Fibroblast of skin of right quadriceps (primary cell): ENCODE measurements at places on chromosomes 1 and 21.

- DNase-seq = no peak
These were observed 163.5 kb downstream of the PLXNA2 start for GRCh38 chr1:208080396-208081286.

GRCh38 chr21:43303275-43304178 lies 123.4 kb downstream of the SIK1 start:
- no peak for DNase-seq

DNA sequence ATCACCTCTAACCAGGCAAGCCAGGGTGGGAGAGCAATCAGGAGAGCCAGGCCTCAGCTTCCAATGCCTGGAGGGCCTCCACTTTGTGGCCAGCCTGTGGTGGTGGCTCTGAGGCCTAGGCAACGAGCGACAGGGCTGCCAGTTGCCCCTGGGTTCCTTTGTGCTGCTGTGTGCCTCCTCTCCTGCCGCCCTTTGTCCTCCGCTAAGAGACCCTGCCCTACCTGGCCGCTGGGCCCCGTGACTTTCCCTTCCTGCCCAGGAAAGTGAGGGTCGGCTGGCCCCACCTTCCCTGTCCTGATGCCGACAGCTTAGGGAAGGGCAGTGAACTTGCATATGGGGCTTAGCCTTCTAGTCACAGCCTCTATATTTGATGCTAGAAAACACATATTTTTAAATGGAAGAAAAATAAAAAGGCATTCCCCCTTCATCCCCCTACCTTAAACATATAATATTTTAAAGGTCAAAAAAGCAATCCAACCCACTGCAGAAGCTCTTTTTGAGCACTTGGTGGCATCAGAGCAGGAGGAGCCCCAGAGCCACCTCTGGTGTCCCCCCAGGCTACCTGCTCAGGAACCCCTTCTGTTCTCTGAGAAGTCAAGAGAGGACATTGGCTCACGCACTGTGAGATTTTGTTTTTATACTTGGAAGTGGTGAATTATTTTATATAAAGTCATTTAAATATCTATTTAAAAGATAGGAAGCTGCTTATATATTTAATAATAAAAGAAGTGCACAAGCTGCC lies 19.8 kb downstream of the CSF1 start:
- DNase-seq = no peak

DNA sequence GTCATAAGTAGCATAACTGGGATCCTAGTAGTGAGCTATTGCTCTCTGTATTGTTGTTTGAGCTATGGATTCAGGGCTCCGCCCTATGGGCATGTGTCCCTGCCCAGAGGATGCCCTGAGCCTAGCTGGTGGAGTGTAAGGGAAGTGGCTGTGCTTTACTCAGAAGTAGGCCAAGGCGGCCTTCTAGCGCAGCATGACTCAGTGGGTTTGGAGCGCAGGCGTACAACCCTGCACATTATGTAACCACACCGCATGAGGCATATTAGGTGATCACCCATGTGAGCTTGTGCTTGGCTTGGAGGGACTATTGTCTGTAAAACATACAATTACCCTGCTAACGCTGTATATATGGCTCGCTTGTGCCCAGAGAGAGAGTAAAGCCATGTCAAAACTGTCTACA lies 11.1 kb upstream of the UBE2U start:
- no peak for DNase-seq

- DNase-seq = no peak
These were observed 165.8 kb downstream of the GIPC2 start for GRCh38 chr1:78211483-78212092.

DNA sequence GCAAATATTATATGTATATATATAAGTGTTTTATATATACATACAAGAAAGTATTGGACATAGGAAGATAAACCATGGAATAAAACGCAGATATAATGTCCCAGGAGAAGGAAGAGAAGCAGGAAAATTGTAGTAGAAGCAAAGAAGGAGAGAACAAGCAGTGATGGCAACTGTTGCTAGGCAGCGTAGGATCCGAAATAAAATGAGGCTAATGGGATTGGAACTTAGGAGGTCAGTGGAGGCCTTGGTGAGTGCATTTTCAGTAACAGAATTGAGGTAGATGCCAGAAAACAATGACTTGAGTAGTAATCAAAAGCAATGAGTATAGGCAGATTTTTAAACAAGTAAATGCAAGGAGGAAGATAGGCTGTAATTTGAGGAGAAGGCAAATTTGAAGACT lies 265.8 kb downstream of the LRRC7 start:
- no peak for DNase-seq

GRCh38 chr1:47511825-47512224 lies 74.0 kb downstream of the FOXD2 start:
- DNase-seq = no peak
